ENCODE measurements at places on chromosomes 5 and 9. TPM values are rescaled to one million over a fixed set of nuclear protein-coding genes. Genes with fewer than 3 reads are reported as not detected.

Gene GABRB2
- total RNA-seq = under 0.01 TPM

Gene STK32A
- total RNA-seq = 0.22 TPM

Gene PCDH1
- total RNA-seq = 1.4 TPM

Gene SMIM33
- total RNA-seq = not detected

All from uterine smooth muscle cell (primary cell).